ENCODE measurements at places on chromosomes 2 and 18.

DNA sequence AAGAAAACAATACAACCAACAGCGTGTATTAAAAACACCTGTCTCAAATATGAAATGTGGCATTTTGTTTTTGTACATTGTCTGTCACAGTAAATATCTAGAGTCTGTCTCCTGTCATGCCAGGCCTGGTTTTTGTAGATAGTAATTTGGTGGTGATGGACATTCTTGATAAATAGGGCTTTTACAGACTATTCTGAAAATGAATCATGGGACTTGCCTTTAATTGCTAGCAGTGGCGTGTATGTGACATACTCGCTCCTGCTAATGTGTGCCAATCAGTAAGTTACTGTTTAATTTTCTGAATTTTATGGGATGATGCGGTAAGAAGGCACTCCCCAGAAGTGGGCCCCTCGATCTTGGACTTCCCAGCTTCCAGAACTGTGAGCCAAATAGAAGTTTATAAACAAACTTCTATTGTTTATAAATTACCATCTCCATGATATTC is 83.7 kb downstream of the TANC1 start:
- DNase-seq = no peak

DNA sequence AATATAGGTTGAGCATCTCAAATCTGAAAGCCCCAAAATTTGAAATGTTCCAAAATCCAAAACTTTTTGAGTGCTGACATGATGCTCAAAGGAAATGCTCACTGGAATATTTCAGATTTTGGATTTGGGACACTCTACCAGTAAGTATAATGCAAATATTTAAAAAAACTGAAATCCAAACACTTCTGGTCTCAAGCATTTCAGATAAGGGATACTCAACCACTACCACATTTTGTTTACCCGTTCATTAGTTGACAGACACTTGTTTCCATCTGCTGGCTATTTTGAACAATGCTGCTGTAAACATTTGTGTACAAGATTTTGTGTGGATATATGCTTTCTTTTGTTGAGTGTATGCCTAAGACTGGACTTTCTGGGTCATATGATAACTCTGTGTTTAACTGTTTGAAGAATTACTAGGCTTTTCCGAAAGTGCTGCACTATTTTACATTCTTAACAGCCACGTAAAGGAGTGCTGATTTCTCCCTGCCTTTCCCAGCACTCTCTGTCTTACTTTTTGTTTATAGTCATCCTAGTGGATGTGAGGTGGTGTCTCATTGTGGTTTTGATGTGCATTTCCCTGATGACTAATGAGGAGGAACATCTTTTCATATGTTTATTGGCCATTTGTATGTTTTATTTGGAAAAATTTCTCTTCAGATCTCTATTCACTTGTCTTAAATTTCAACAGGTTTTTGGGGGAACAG is 19.5 kb upstream of the DCDC2C start:
- no peak for DNase-seq

DNA sequence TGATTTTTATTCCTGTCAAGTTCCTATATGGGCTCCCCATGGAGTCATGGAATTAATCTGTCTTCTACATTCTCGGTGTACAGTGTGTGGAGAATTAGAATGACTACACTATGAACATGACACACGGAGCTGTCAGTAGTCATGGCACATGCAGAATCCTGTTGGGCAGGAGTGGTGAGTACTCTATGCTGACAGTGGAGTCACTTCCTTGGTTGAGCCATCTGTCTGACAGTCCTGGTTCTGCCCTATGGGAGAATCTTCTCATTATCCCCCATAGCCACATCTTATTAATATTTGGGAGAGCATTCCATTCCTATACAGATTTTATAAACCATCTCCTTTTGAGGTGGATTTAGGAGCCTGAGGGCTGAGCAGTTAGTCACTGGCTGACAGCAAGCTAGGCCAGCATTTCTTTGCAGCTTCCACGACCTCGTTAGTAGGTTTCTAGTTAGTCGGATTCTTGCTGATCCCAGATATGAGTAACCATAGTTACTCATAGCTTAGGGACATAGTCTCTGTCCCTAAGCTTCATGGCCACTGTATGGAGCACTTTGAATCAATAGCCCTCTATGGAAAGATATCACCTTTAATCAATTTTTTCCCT is 90.6 kb downstream of the MDH1 start:
- no peak for DNase-seq

GRCh38 chr2:157498483-157498882 is 54.6 kb upstream of the CYTIP start:
- DNase-seq = no peak

DNA sequence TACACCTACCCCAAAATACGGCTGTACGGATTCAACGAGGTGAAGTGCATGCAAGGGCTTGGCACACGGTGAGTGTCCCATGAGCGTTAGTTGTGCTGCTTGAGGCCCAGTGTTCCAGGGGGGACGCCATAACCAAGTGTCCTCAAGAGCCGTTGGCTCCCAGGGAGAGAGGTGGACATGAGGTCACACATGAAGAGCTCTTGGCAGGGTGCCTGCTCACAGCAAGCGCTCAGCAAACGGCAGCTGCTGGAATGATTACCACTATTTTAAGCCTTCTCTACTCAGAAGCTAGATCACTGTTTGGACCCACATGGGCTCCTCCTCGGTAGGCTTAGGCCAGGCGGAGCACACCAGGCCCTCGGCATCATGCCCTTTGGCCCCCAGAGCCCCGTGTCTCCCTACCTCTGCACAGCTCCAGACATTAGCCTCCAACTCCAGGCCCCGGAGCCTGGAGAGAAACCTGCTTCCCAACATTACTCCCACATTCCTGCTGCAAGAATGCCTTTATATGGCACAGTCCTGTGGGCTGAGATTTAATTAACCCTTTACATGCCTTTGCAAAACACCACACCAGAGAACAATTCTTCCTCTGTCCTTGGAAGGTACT is 68.4 kb upstream of the PPP1CB start:
- peak; percentile 18 for DNase-seq
